Stimulated activated CD4-positive, alpha-beta T cell treated with anti-CD3 and anti-CD28 coated beads, Interleukin-2, amount 100 ng/mL, for 24 hours (primary cell): ENCODE measurements at places on chromosomes 12 and 14.

DNA sequence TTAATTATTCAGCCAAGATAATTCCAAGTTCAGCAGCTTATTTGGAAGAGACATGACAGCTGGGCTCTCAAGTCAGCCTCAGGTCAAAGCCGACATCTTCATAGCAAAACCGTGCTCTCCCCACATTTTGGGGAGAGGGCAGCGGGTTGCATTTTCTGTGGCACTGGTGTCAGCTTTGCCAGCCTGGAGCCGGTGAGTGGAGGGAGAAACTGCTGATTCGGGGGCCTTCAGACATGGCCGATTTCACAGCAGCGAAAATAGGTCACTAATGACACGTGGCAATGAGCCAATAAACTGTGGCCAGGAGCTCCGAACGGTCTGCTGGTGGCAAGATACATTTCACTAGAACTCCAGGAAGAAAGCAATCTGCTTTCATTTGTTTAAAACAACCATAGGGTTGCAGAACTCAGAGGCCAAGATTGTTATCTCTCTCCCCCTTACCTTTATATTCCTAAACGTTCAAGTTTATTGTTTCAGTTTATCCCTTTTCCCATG, 173.2 kb downstream of the CAND1 start:
- DNase-seq, result no peak

DNA sequence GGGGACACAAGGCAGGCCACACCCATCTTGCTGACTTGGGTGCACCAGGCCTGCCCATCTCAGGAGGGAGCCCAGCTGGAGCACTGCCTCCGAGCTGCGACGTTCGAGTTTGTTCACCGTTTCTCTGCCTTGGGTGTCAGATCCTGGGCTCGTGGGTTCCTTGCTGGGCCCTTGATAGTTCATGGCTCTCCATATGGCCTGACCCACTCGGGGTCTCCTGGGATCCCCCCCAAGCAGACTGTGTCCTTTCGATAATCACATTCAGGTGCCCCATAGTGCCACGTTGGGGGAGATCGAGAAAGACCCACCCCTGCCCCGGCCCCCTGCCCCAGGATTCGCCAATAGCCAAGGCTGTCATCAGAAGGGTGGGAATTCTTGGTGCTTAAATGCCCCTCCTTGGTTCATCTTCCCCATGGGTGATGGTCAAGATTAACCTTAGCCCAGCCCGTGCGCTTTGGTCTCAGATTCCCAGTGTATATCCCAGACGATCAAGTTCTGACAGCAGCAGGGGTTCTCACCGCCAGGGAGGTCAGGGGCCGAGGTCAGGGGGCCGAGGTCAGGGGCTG, 7.4 kb downstream of the RFLNA start:
- DNase-seq, result no peak

DNA sequence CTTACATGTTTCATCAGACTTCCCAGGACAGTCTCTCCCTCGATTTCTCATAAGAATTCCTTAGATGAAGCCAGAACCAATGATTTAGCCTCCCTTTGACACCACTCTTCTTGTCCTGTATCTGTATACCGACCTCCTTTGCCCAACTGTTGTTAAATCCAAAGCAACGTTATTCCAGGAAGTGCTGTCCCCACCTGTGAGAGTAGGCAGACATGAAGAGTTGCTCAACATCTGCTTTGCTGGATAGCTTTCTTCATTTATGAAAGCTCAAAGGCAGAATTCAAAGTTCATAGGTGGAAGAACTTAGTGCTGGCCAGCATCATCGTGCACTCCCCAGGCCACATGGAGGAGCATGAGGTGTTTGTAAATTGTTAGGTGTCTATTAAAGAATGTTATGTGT, 55.6 kb downstream of the GTF2A1 start:
- DNase-seq, result no peak

GRCh38 chr14:90303473-90303872, 28.3 kb downstream of the NRDE2 start:
- no peak for DNase-seq

- no peak for DNase-seq
These were observed 58.9 kb downstream of the ANAPC7 start for GRCh38 chr12:110344657-110345056.

DNA sequence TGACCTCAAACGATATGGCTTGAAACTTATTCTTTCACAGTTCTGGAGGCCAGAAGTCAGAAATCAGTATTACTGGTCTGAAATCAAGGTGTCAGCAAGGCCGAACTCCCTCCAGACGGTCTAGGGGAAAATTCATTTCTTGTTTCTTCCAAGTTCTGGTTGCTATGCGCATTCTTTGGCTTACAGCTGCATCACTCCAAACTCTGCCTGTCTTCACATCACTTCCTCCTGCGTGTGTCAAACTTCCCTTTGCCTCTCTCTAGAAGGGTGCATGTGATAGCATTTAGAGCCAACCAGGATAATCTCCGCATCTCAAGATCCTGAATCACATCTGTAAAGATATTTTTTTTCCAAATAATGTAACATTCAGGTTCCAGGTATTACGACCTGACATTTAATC, 62.8 kb downstream of the DENND5B start:
- DNase-seq, result no peak

DNA sequence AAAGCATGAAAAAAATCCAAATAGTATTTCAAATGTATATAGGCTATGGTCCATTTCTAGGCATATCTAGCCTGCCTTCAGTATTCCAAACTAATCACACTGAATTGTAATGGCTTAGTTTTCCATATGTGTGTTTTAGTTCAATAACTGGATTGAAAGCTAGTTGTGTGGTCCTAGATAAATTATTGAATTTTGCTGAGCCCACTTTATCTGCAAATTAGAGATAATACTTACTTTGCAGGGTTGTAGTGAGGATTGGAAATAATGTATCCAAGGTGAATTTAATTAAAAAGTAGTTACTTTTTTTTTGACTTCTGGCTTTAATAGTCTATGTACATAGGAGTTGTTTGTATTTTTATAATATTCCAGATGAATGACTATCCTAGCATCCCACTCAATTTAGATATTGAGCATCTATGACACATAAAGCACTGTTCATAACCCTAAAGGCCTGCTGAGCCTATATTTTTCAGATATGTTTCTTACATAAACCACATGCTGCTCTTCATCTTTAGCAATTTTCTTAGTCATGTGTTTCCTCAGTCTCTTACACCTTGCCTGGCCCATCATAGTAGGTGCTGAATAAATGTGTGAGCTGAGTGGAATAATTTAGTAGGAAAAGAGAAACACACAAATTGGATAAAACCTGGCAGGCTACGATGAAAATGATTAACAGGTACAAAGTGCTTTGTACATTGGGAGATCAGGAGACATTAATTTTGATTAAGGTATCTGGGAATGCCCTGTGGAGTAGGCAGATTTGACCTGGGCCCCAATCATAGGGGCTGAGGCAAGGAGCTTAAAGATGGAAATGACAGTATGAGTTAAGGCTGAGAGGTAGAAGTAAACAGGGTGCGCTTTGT, 1.1 kb upstream of the ATP23 start:
- no peak for DNase-seq

DNA sequence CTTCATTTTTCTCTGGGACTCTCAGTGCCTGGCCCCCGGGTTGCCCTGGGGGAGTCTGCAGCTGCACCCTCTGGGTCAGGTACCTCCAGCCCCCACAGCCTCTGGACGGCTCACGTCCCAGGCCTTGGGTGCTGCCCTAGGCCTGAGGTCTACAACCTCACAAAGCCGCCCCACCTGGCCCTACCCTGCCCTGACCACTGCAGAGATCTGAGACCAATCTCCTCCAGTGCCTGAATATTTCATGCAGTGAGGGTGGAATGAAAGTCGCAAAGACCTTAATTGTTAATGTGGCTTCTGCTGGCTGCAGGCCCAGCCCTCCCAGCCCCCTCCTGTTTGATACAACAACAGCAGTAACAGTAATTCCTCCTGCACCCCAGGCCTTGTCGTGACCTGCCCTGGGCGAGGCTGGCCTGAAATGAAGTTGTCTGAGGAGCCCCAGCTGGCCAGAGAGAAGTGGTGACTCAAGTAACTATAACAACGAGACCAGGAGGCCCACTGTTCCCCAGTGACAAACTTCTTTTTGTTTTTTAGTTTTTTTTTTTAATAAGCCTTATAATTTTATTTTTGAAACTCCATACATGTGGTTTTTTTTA, 8.8 kb upstream of the CCDC85C start:
- no peak for DNase-seq

GRCh38 chr14:102178806-102179205, 39.1 kb downstream of the WDR20 start:
- DNase-seq, result no peak

DNA sequence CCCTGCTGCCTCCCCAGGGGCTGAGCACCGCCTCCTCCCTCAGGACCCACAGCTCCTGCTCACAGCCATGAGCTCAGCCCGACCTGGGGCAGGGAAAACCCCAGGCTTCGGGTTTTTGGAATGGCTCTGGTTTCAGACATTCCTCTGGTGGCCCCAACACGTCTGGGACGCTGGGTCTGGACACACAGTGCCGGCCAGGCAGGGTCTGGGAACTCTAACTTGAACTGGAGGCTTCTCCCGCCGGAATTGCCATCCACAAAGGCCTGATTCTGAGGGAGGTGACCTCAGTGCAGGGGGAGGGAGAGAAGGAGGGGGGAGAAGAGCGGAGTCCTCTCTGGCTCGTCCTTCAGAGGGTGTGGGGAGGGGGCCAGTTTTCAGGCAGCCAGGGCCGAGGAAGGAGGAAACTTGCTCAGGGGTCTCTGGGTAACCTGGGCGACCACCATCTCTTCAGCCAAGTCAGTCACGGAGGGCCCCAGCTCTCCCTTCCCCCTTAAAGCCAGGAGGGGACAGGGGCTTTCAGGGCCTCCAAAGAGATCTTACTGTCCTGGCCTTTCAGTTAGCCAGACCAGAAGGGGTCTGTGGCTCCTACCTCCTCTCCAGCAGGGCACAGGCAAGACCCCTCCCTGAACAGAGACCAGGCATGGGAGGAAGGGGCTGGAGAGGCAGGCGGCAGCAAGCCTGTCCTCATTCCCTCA, 19.4 kb downstream of the NCKAP5L start:
- DNase-seq, result no peak

DNA sequence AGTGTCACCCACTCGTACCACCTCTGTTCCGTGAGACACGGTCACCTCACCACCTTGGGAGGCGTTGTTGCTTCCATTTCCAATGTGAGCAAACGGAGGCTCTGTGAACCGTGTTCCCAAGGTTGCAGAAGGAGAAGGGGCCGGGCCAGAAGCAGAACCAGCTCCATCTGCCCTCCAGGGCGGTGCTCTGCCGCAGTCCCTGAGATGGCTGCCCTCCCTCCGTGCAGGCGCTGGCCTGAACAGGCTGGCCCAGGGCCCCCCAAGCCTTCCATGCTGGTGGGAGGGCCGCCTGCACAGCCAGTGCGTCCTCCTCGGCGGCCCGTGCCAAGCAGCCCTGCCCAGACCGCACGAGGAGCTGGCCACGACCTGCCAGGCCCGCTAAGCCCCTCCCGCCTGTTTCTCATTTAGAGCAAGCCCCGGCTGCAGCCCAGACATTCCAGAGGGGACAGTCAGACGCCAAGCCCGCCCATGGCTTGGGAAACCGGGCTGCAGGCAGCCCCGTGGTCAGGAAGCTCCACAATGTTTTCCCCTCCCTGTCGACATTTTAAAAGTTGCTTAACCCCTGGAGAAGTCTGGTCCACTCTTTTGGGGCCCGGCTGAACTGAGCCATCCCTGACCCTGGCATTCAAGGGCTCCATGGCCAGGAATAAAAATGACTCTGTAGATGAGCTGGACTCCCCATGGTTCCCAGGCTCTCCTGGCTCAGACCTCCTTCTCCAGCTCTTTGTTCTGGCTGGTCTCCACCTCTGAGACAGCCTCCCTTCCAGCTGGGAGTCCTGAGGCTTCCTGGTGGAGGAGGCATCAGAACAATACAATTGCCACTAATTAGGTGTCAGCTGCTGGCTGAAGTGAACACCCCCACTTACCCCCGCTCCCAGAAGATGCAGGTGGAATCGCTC, 236.0 kb downstream of the BCL11B start:
- DNase-seq, result no peak

- no peak for DNase-seq
These were observed 7.4 kb upstream of the GAPDH start for GRCh38 chr12:6526766-6527525.

DNA sequence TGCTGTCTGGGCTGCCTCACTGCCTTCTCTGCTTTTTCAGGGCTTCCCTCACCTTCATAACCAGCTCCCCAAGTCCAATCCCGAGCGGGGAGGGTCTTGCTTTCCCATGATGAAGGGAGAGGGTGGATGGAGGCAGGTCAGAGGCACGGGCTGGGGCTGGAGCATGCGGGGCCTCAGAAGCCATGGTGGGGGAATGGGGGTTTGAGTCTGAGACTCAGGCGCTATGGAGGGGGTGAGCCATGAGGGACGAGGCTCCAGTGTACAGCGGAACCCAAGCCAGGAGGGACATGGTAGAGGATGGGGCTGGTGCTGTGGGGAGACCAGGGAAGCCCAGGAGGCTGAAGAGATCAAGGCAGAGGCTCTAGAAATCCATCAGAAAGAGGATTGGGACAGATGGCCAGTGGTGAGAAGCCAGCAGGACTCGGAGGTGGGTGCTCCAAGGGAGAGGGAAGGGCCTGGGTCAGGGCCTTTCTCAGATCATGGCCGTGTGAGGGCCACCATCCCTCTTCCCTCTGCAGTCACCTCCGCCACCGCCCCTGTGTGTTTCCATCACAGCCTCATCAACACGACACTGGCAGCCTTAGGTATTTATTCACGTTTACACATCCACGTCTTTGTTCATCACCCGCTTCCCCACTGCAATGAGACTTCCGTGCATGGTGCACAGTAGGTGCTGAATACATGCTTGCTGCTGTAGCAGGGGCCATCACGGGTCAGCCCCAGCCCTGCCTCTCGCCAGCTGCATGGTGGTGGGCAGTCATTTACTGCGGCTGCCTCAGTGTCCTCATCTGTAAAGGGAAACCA, 144.7 kb downstream of the ADGRD1 start:
- no peak for DNase-seq

DNA sequence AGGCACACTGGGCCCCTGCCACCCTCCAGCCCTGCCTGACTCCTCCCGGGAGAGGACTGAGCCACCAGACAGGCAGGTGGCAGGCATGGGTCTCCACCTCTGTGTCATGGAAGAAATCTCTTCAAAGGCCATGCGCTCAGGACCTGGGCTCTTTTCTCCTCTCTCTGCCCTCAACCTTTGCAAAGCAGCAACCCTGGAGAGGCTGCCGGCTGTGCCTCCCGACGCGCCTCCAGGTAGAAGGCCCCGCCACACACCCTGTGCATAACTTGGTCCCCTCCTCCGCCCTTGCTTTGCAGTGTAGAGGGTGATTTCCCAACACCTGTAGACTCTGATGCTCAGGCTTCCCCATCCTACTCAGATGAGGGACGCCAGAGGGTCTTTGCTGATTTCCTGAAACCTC, 28.2 kb upstream of the TMEM179 start:
- no peak for DNase-seq

- DNase-seq, result no peak
These were observed 19.4 kb downstream of the PPP1R36 start for GRCh38 chr14:64569138-64569631.

DNA sequence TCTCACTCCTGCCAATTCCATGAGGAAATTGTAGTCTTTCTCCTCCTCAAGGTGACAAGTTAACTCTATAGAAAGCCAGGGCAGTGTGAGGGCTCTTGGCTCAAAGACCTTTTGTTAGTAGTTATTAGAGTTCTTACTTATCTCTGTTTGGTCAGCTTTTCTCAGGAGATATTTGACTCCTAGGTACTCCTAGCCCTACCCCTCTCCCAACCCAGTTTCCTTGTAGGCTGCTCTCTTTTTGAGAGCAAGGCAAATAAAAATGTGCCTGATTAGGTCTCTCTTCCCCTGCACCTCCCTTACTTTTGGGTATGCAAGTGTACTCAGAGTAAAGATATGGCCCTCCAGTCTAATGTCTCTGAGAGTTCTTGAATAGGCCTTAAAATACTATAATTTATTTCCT, 23.8 kb downstream of the BTG1 start:
- DNase-seq, result no peak
